Fibroblast of mammary gland (primary cell): ENCODE measurements at places on chromosomes 5 and 9.

- no peak for DNase-seq
Observed at GRCh38 chr5:167992868-167993267, 298.6 kb upstream of the WWC1 start.

DNA sequence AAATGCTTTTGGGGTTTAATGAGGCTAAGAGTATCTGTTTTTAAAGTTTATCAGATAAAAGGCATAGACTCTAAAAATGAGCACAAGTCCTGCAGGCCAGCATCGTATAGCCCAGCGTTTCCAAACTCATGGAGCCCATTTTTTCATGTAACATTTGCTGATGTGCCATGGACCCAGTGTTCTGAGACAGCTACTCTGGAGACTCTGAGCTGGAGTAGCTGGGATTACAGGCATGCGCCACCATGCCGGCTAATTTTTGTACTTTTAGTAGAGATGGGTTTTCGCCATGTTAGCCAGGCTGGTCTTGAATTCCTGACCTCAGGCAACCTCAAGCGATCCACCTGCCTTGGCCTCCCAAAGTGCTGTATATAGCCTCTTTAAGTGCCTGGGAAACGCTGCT is 15.8 kb downstream of the GLRX start:
- DNase-seq: no peak

- DNase-seq: peak; percentile 16
Observed at GRCh38 chr5:24642022-24642421, 2.8 kb downstream of the CDH10 start.

DNA sequence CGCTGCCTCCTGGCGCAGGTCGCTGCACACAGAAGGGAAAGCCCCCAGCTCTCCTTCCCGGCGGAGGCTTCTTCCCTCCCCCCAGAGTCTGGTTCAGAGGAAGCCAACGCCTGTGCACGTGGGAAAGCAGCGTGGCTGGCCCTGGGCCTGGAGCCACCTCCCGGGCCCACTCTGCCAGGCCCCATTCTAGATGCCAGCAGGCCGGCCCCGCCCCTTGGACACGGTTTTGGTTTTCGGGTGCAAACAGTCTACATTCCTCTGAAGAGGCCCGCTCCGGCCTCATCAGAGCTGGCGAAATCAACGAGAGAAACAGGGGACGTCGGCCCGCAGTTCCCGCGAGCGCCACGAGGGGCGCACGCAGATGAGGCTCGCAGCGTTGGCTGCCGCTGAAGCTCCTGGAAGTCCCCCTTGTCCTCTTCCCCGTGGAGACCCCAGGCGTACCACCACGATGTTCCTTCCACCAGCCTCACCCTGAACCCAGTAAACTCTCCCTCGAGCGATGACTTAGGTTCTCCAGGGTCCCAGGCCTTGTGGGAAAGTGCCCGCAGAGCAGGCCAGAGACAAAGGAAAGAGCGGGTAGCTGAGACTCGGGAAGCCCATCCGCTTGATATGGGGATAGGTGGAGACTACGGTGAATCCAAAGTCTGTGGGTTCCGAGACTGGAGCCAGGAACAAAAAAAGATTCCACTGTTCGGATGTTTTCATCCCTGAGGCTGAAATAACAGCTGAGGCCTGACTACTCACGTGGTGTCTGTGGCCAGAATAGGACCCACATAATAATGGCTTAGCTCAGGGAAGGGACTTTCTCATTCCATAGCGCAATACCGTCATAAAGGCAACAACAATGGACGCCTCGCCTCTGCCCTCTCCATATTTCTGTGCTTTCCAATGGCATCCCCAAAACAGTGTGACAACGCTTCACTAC is 64.2 kb downstream of the KLF4 start:
- peak; percentile 54 for DNase-seq

GRCh38 chr9:134978272-134978671 is 60.6 kb upstream of the FCN1 start:
- no peak for DNase-seq

- no peak for DNase-seq
Observed at GRCh38 chr9:9920425-9921060, 692.3 kb downstream of the PTPRD start.

GRCh38 chr9:16221822-16222547 is 648.5 kb downstream of the BNC2 start:
- peak; percentile 91 for DNase-seq

DNA sequence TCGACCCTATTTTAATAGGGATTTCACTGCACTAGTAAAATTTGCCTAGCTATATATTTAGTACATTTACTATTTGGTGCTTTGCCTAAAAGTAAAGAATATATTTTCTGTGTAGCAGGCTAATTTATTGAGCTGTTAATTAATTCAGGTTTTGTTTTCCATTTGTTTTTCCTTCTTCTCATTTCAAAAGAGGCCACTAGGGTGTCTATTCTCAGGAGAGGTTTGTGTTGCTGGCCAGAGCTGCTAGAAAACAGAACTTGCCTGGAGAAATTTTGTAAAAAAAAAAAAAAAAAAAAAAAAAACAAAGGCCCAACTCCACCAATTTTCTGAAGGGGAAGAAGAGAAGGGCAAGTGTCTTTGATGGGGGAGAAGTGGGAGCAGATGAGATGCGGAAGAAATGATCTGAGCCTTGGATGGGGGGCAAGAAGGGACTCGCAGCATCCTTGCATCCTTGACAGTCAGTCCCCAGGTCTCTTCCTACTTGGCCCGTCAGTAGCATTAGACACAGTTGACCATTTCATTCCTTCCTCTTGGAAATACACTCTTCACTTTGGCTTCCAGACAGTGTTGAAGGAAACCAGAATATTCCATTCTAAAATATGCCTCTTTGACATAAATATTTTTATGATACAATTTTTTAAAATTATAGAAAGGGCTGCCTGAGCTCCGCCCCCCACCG is 318.5 kb downstream of the TRPM3 start:
- DNase-seq: no peak

DNA sequence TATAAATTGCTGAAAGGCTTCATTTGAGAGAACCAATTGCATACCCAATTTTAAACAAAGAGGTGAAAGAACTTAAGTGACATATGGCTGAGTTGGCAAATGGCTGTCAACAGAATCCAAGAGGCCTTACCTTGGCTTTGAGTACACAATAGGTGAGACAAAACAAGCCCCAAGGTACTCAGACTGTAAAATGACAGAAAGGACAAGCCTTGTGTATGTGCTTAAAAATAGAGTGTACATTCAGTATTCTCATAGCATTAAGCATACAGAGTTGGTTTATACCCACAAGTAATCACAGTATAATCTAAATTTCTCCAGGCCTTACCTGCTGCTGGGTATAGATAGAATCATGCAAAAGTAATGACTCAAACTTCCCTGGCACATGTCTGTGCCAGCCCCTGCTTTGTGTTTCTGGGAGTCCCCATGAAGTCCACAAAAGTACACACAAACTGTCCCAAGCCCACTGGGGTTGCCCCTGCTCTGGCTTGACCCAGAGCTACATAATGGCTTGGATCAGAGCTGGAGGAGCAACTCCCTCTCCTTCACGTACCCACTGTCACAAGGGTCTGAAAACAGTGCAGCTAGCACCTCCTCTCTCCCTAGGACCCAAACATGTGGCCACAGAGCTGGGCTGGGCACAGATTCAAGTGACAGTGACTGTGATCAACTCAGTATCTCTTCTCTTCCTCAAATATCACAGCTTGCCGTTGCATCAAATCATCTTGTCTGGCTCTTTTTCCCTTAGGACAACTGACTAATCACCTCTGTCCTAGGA is 250.8 kb downstream of the ENC1 start:
- peak; percentile 20 for DNase-seq

GRCh38 chr5:67206929-67207328 is 10.3 kb upstream of the CD180 start:
- DNase-seq: peak; percentile 32

DNA sequence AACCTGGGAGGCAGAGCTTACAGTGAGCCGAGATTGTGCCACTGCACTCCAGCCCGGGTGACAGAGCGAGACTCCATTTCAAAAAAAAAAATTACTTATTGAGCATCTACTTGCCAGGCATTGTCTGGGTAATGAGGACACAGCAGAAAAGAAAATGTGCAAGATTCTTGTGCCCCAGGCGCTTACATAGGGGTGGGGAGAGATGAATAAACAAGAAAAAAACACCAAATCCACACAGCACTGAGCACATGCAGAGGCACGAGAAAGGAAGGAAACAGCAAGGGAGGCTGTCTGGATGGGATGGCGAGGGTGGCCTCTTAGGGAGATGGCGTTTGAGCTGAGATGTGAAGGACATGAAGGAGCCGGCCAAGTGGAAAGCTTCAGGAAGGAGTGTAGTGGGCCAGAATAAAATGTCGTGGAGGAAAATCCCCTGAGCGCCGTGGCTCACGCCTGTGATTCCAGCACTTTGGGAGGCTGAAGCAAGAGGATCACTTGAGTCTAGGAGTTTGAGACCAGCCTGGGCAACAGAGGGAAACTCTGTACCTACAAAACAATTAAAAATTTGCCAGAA is 13.9 kb downstream of the DYNC2I2 start:
- no peak for DNase-seq

- DNase-seq: no peak
Observed at GRCh38 chr9:130026583-130027340, 16.2 kb downstream of the FNBP1 start.

DNA sequence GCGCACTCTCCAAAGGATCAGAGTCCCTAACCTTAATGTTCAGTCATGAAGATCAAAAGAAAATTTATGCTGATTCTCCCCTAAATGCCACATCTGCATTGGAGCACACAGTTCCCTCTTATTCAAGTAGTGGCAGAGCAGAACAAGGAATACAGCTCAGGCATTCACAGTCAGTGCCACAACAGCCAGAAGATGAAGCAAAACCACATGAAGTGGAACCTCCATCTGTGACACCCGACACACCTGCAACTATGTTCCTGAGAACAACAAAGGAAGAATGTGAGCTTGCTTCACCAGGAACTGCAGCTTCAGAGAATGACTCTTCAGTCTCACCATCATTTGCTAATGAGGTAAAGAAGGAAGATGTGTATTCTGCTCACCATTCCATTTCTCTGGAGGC is 40.0 kb downstream of the CMYA5 start:
- DNase-seq: no peak

DNA sequence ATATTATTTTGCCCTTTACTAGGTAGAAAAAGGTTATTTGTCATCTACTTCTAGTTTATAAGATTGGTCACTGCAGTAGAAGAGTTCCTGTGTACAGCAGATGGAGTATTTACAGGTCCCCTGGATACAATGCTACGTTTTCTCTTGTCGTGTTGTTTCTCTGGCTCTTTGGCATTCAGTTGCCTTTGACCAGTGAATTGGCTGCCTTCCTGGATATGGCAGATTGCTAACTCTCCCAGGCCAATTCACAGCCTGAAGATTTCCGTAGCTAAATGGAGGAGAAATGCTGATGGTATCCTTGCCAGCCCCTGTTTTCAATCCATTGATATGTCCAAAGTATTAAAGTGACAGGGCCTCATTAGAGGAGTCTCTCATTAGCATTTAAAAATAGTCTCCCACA is 32.5 kb upstream of the GNAQ start:
- no peak for DNase-seq

DNA sequence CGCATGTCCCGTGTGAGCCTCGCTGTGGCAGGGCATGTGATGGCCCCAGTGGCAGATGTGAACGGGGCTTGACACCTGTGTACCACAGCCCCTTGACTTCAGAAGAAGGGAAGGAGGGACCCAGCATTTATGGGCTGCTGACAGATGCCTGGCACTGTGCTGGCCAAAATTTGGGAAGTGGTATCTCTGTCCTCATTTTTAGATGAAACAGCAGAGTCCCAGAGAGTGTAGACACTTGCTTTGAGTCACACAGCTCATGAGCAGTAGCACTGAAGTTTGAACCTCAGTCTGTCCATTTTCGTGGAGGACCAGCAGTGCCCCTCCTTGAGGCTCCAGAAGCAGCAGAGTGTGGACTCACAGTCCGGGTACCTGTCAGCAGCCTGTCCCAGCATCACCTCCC is 16.5 kb downstream of the NEK6 start:
- no peak for DNase-seq

- no peak for DNase-seq
Observed at GRCh38 chr5:68086439-68086838, 129.1 kb upstream of the PIK3R1 start.

DNA sequence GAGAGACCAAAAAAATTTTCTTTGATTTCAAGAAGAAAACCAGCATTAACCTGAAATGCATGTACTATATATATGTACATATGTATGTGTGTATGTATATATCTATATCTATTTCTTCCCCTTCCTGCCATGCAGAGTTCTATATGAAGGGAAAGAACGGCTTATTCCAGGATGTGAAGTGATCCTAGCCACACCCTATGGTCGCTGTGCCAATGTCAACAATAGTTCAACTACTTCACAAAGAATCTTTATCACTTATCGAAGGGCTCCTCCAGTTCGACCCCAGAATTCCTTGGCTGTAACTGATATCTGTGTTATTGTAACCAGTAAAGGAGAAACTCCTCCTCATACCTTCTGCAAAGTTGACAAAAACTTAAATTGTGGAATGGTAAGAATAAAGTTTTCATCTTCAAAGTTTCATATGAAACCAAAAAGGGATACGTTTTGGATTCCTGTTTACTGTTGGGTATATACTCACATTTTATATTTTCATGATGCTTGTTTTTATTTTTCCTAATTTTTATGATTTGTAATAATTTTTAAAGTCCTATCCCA is 56.2 kb downstream of the DENND4C start:
- peak; percentile 42 for DNase-seq

DNA sequence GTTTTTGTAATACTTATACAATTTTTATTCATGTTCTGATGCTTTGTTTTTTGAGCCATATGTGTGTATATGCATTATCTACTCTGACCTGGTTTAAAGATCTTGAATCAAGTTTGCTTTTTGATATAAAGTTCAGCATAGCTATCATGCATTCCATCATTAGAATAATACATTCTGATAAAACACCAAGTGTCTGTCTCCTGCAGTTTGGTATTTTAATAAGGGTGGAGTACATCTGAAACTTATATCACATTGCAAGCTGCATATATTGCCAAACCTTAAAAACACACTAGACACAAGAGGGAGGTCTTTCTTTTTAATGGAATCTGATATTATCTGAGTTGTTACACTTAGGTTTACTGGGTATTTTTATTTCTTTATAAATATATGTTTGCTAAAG is 102.8 kb upstream of the ADAMTSL1 start:
- DNase-seq: no peak

DNA sequence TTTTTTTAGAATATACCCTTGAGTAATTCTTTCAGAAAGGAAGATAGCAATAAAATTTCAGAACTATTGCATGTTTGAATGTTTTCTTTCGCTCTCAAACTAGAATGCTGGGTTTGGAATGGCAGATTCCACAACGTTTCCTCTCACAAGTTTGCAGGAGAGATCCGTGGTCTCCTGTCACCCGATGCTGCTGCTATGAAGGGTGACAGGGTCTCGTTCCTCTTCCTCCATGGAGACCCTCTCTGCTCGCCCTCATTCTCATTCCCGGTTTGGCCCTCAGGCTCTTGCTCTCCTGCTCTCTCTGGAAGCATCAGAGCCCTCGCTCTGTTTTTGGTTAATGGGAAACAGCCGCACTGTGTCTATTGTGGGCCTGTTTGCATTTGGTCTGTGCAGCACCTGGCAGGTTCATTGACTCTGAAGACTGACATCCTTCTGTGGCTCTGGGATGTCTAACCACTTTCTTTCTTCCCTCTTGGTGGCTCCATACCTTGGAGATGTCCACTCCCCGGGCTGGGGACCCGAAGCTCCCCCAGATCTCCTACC is 12.6 kb upstream of the FAM163B start:
- no peak for DNase-seq
